Mesothelial cell of epicardium (in vitro differentiated cells): ENCODE measurements at places on chromosomes 6 and 20. TPM values are rescaled to one million over a fixed set of nuclear protein-coding genes. Genes with fewer than 3 reads are reported as not detected.

SRF gene
- 52.0 to 52.8 TPM (median 52.2 TPM) in 3 replicates for total RNA-seq

FOXF2 gene
- total RNA-seq: 0.13 to 0.27 TPM in 2 of 3 replicates, not detected in the other

MTFR2 gene
- 1.7 to 2.2 TPM (median 2.0 TPM) in 3 replicates for total RNA-seq

GRCh38 chr6:39366931-39367618 is 44.6 kb upstream of the KCNK16 start:
- H3K4me1 ChIP-seq: peaks cover 6% of the 10 kb centered on the region
- H3K27me3 ChIP-seq: peaks cover 8% of the 10 kb centered on the region
- H3K4me3 ChIP-seq: no peak overlapping the region
- no peak for DNase-seq

DNA sequence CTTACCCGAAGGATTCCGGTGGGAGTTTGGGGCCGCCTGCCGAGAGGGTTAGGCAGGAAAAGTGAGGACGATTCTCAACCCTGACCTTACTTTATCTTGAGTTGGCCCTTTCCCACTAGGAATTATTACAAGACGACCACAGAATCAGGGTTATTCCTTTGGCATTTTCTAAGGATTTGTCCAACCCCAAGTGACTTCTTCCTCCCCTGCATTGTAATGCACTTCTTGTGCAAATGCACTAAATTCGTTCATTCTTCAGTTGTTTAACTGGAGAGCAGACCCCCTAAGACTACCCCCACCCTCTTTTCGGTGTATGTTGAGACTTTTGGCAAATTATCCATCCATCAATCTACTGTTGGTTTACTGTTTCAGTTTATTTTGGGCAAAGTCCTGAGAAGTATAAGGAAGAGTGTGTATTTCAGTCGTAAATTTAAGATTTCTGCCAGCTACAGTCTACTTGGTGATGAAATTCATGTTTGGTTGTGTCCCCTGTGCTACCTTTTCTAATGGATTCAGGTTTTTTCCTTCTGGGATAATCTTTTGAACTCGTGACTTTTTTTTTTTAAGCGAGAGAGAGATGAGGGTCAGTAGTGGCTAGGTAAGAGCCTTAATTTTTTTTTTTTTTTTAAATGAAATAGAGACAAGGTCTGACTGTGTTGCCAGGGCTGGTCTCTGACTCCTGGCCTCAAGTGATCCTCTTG is 611 bp upstream of the TMEM217 start:
- no peaks in the 10 kb centered on the region for H3K36me3 ChIP-seq
- peaks cover 28% of the 10 kb centered on the region for H3K4me1 ChIP-seq
- peak overlapping the region; percentile 96 for H3K27ac ChIP-seq

DNA sequence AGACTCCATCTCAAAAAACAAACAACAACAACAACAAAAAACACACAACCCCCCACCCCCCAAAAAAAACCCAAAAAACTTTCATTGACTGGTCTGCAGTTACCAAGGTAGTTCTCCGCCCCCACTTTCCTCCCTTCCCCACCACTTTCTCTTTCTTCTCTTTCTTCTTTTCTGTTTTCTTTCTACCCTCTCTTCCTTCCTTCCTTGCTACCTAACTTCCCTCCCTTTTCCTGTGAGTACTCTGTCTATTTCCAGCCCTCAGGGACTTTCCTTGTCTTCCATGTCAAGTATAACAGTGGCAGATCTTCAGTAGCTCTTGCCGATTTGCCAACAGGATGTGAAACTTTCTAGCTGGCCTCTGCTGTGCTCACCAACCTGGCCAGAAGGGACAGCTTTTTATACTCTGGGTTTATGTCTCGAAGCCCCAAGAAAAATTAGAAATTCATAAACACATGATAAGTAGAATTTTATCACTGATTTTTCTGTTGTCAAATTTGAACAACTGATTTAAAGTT is 399.5 kb downstream of the QKI start:
- H3K4me3 ChIP-seq: no peak overlapping the region
- H3K4me1 ChIP-seq: peaks cover 4% of the 10 kb centered on the region
- no peak for DNase-seq

DNA sequence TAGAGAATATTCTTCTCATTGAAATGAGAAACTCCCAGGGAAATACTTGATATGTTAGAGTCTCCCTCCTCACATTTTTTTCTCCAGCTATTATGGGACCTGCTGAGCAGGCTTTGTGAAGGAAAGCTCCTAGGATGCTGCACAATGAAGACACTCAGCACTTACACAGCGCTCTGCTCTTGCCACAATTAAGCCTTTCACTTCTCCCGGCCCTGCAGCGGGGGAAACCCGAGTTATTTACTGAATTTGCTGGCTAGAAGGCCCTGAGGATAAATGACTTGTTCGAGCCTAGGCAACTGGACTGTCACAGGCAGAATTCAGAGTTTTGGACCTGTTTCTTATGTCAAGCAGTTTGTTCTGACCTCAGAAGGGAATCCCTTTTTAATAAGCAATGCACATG is 102.0 kb downstream of the MAP3K7 start:
- H3K27me3 ChIP-seq: no peaks in the 10 kb centered on the region
- no peak overlapping the region for H3K27ac ChIP-seq
- H3K36me3 ChIP-seq: no peaks in the 10 kb centered on the region
- H3K4me1 ChIP-seq: peaks cover 9% of the 10 kb centered on the region

GRCh38 chr6:130520801-130521200 is 155.0 kb downstream of the TMEM200A start:
- no peaks in the 10 kb centered on the region for H3K27me3 ChIP-seq
- H3K36me3 ChIP-seq: no peaks in the 10 kb centered on the region
- DNase-seq: no peak
- H3K27ac ChIP-seq: no peak overlapping the region

- H3K4me1 ChIP-seq: no peaks in the 10 kb centered on the region
- DNase-seq: no peak
- H3K27me3 ChIP-seq: no peaks in the 10 kb centered on the region
- no peak overlapping the region for H3K4me3 ChIP-seq
- peaks cover 39% of the 10 kb centered on the region for H3K36me3 ChIP-seq
Measured at GRCh38 chr6:4112366-4112765, 23.0 kb downstream of the ECI2 start.

GRCh38 chr6:16752206-16752866 is 8.9 kb downstream of the ATXN1 start:
- H3K4me3 ChIP-seq: no peak overlapping the region
- H3K36me3 ChIP-seq: peaks cover 11% of the 10 kb centered on the region
- H3K27me3 ChIP-seq: no peaks in the 10 kb centered on the region
- no peak overlapping the region for H3K27ac ChIP-seq
- peaks cover 69% of the 10 kb centered on the region for H3K4me1 ChIP-seq

- no peak overlapping the region for H3K27ac ChIP-seq
- H3K4me1 ChIP-seq: peaks cover 8% of the 10 kb centered on the region
- H3K27me3 ChIP-seq: no peaks in the 10 kb centered on the region
- DNase-seq: no peak
- no peak overlapping the region for H3K4me3 ChIP-seq
Measured at GRCh38 chr6:42211726-42212125, 5.9 kb downstream of the MRPS10 start.

- peaks cover 7% of the 10 kb centered on the region for H3K4me1 ChIP-seq
- no peaks in the 10 kb centered on the region for H3K36me3 ChIP-seq
- H3K4me3 ChIP-seq: no peak overlapping the region
- no peaks in the 10 kb centered on the region for H3K27me3 ChIP-seq
- no peak for DNase-seq
Measured at GRCh38 chr6:139262519-139263300, 29.1 kb downstream of the TXLNB start.

- peaks cover 27% of the 10 kb centered on the region for H3K4me1 ChIP-seq
- peak; percentile 43 for DNase-seq
- no peaks in the 10 kb centered on the region for H3K27me3 ChIP-seq
- peak within 1 kb of the TSS; percentile 77 for H3K4me3 ChIP-seq
Measured at GRCh38 chr6:163414117-163414945, at the start of gene QKI. Gene QKI (plus strand): TSS chr6:163414718. CDS start chr6:163415194, 476 bp downstream.

DNA sequence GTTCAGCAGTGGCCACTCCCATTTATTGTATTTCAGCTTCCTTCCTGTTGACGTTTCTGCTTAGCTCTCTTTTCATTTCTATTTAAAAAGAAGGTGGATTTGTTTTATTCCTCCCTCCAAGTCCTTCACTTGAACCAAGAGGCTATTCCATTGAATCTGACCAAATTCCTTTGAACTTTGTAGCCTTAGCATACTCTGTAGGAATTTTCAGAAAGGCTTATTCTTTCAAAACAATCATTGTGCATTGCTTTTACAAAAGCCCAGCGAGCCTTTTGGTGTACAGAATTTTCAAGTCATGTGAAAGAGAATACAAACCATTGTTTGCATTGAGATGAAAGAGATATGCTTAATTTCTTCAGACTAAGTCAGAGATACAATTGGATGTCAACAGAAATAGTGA is 151.0 kb upstream of the INSM1 start:
- peaks cover 36% of the 10 kb centered on the region for H3K27me3 ChIP-seq
- DNase-seq: no peak

GRCh38 chr6:165040440-165040839 is 269.0 kb downstream of the C6orf118 start:
- DNase-seq: no peak
- no peaks in the 10 kb centered on the region for H3K27me3 ChIP-seq
- no peak overlapping the region for H3K27ac ChIP-seq

- H3K4me1 ChIP-seq: peaks cover 55% of the 10 kb centered on the region
- peak; percentile 58 for DNase-seq
Measured at GRCh38 chr6:140062043-140063020, 687.9 kb upstream of the CITED2 start.

DNA sequence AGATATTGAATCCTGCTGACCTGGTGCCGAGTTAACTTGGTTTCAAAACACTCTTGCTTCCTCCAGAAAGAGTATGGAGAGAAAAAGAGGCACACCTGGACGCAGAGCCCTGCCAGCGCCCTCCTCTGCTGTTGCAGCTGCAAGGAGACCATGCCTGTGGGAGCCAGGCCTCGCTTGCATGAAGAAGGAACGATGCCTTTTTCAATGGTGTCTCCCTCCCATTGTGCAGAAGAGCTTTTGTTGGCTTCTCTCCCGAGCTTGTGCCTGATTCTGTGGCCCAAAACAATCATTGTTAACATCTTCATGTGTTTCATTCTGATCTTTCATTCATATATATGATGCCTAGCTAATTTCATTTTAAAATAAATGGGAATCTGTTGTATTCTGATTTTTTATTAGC is 98.1 kb downstream of the FAM120B start:
- no peak overlapping the region for H3K27ac ChIP-seq
- no peaks in the 10 kb centered on the region for H3K27me3 ChIP-seq
- no peak for DNase-seq
- H3K4me1 ChIP-seq: peaks cover 3% of the 10 kb centered on the region
- peaks cover 40% of the 10 kb centered on the region for H3K36me3 ChIP-seq
- H3K4me3 ChIP-seq: no peak overlapping the region

- DNase-seq: no peak
- no peaks in the 10 kb centered on the region for H3K27me3 ChIP-seq
- H3K4me1 ChIP-seq: peaks cover 21% of the 10 kb centered on the region
- no peaks in the 10 kb centered on the region for H3K36me3 ChIP-seq
- H3K4me3 ChIP-seq: no peak overlapping the region
Measured at GRCh38 chr6:142271476-142271875, 30.3 kb upstream of the ADGRG6 start.

DNA sequence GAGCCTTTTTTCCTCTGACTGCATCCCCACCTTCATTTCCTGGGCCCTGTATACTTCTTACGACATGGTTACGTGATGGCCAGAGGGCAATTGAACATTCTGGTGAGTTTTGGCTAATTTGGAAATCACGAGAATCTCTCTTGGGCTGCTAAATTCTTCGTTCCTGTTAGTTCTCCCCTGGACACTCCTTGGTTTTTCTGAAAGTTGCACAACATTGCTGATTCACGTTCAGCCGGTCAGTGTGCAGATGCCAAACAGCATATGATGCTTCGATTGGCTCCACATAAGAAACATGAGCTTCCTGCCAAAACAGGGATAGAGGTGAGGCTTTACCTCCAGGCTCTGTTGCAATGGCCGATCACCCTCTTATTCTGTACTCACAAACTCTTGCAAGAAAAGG is 119.4 kb upstream of the LY86 start:
- DNase-seq: no peak
- no peak overlapping the region for H3K27ac ChIP-seq
- peaks cover 45% of the 10 kb centered on the region for H3K27me3 ChIP-seq
- no peak overlapping the region for H3K4me3 ChIP-seq

DNA sequence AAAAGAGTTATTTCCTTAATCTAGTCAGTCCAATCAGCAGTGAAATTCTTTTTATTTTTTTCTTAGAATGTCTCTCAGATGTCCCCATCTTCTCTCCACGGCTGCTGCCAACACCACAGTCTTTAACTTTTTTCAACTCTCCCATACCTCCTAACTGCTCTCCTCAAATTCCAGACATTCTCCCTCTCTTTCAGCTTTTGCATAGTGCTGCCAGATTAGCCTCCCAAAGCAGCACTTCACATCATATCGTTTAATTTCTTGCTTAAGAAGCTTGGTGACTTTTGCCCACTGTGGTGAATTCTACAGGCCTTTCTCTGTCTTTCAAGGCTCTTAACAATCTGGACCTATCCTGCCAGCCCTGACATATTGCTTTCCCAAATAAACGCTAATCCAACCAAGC is 233.4 kb downstream of the UST start:
- no peaks in the 10 kb centered on the region for H3K27me3 ChIP-seq
- peaks cover 18% of the 10 kb centered on the region for H3K4me1 ChIP-seq
- no peak overlapping the region for H3K27ac ChIP-seq
- H3K36me3 ChIP-seq: no peaks in the 10 kb centered on the region
- no peak overlapping the region for H3K4me3 ChIP-seq
- no peak for DNase-seq

DNA sequence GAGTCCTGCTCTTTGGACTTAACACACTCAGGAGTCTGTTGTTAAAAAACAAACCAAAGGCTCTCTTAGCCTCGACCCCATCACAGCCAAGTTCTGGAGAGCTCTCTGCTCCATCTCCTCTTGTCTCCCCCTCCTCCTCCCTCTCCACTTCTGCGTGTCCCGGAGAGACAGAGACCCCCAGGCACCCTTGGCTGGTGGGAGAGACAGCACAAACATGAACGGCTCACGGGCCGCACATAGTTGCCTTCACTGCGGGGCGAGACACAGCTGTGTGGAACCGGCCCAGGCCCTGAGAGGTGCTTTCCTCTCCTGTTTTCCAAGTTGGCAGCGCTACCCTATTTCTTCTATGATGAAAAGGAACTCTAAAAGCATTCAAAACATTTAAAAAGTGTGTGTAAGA is 23.3 kb upstream of the MYT1 start:
- no peak overlapping the region for H3K27ac ChIP-seq
- H3K4me3 ChIP-seq: no peak overlapping the region
- H3K27me3 ChIP-seq: peaks cover 33% of the 10 kb centered on the region
- H3K4me1 ChIP-seq: no peaks in the 10 kb centered on the region

- no peaks in the 10 kb centered on the region for H3K36me3 ChIP-seq
- DNase-seq: no peak
- no peak overlapping the region for H3K27ac ChIP-seq
- H3K4me3 ChIP-seq: no peak overlapping the region
- no peaks in the 10 kb centered on the region for H3K27me3 ChIP-seq
- peaks cover 18% of the 10 kb centered on the region for H3K4me1 ChIP-seq
Measured at GRCh38 chr6:122821095-122821494, 32.0 kb downstream of the SMPDL3A start.
